MV-4-11 (cell line): ENCODE measurements at places on chromosomes 6 and 20.

GRCh38 chr6:32912951-32913350 is 27.9 kb downstream of the HLA-DMB start:
- no peak for DNase-seq

DNA sequence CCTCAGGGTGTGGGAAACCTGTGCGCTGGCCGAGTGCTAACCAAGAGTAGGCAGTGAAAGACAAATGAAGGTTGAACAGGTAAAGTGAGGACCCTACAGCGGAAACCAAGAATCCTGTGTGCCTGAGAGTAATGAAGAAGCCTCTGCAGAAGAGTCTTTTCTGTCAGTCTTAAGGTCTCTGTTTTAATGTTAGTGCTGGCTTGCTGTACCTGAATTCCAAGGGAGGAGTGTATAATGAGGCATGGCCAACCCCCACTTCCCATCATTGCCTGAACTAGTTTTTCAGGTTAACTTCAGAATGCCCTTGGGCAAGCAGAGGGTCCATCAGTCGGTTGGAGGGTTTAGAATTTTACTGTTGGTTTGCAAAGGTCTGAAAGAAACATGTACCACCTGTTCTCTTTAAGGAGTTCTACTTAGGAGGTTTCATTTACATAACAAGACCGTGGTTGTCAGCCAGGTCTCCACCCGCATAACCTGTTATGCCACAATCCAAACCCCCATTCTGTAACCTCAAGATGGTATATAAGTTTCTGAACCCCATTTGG is 589 bp upstream of the PDCD2 start:
- DNase-seq: no peak

- DNase-seq: no peak
Observed at GRCh38 chr6:44177691-44178423, 19.2 kb downstream of the CAPN11 start.

DNA sequence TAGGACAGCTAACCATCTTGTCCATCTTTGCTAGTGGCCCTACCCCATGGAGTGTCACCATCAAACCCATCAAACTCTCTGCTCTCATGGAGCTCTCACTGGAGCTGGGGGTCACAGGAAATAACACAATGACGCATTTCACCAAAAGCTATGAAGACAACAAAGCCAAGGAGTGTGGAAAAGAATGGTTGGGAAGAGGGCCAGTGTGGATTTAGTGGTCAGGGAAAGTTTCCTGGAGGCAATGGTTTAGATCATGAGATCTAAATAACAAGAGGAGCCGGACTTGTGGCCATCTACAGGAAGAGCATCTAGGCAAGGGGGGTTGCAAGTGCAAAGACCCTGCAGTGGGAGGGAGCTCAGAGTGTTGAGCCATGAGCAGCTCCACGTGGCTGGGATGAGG is 189.5 kb downstream of the BMP7 start:
- DNase-seq: no peak

- DNase-seq: no peak
Observed at GRCh38 chr20:45345104-45345936, 2.9 kb downstream of the SDC4 start.

GRCh38 chr6:75800133-75800532 is 51.1 kb downstream of the MYO6 start:
- DNase-seq: no peak

DNA sequence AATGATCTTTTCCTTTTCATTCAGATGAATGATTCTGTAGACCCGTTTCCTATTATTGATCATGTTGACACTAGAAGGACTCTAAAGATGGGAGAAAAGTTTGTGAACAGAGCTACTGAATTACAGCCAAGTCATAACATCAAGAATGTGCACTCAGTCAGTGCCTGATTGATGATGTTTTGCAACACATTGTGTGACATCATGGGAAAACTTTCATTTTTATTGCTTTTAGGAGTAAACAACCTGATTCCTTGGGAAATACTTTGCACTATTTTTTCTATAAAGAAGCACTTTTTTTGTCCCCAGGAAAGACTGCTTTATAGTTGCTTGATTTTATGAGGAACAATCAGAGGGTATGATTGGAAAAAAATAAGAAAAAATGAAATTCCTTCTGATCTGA is 383.8 kb upstream of the JAG1 start:
- no peak for DNase-seq

DNA sequence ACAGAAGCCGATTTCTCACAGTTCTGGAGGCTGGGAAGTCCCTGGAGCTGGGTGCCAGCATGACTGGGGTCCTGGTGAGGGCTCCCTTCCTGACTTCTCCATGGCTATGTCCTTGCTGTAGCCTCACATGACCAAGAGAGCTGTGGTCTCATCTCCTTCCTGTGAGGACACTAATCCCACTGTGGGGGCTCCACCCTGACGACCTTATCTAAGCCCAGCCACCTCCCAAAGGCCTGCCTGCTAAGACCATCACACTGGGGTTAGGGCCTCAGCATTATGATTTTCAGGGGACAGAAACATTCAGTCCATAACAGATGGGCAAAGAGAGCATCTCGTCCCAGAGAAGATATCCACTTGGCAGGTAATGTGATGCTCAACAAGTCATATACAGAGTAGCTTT is 16.8 kb downstream of the RPP40 start:
- no peak for DNase-seq

DNA sequence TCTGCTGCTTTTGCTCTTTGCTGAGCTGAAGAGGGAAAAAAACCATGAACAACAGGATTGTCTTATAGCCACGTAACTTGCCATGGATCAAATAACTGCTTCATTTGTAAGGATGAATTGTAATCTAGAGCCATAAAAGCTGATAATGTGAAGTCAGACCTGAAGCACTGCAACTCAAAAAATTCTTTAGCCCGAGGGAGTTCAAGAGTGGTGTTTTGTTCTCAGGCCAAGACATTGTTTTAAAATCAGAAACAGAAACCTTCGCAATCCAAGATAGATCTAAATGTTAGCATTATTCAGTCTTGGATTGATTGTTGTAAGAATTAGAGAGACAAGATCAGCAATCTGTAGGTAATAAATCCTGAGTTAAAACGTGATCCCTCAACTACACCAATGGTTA is at the start of gene TRAPPC3L:
TSS of gene TRAPPC3L (minus strand) at position 34 of the 400 bp plus-strand sequence. CDS start 170 bp downstream, outside the sequence.
- DNase-seq: no peak

DNA sequence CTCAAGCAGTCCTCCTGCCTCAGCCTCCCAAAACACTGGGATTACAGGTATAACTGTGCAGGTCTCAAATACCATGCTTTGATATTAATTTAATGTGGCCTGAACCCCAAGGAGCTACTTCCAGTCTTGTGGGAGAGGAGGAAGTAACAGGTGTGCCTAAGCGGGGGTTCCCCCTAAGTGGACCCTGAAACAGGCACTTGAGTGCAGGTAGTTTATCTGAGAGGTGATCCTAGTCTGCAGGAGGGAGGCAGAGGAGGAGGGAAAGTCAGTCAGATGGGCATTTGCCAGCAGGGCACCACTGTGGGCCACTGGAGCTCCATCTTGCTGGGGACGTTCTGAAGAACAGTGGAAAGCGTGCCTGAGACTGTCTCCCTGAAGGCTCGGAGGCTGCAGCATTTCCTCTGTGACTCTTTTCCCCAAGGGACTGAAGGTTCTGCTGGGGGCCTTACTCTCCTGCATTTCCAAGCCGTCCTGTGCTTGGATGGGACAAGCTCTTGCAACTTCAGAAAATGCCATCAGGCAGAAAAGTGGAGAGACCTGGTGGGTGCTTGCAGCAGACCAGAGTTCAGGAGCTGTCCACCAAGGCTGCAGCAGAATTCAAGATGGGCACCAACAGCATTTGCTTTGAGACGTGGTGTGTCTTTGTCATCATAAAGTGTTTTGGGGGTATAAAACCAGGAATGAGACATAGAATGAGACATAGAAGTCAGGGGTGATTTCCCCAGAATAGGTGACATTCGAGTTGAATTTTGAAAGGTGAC is 4.6 kb upstream of the DLGAP4 start:
- DNase-seq: no peak

DNA sequence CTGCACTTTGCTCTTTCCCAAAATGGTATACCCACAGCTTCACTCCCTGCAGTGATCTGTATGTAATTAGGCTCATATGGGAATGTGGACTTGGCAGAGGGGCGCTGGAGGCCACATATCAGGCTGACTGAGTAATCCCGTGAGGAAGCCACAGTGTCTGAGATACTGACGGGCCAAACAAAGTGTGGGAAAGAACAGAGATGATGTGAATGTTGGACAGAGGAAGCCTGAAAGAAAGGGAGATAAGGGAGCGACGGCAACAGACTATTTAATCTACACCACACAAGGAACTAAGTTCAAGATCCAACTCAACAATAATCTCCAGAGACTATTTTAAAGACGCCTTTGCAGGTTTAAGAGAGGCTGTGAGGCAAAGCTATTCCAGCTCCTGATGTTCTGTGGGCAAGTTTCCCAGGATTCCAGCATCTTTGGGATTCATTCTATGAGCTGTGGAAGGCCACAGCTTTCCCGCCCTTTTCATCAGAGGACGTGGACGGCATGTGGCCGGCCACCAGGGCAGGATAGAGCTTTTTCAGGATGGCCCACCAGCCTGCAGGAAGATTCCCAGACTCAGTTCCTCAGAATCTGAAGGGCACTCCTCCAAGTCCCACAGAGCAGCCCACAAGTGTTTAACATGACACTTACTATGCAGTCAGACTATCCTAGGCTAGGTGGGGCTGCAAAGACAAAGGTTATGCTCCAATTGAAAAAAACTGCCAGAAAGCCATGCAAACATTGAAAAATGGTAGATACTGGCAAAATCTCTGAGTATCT is 237.5 kb downstream of the ATXN1 start:
- no peak for DNase-seq

GRCh38 chr6:106022801-106023200 is 63.3 kb upstream of the PRDM1 start:
- no peak for DNase-seq

- DNase-seq: no peak
Observed at GRCh38 chr6:106220485-106220884, 105.1 kb downstream of the ATG5 start.

DNA sequence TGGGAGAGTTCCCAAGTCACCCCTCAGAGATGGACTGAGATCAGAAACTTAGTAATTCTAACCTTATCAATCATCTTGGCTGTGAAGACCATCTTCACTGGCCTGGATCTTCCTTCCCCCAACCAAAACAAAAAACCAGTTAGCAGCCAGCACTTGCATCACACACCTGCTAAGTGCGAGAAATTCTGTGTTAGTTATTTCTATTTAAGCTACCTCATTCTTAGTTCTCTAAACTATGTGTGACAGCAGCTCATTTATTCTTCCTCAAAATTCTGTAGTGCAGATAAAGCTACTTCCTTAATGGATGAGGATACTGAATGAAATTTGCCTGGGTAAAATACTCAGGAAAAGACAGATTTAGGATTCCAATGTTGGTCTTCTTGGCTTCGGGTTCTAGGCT is 18.2 kb upstream of the TAGAP start:
- DNase-seq: peak; percentile 75

DNA sequence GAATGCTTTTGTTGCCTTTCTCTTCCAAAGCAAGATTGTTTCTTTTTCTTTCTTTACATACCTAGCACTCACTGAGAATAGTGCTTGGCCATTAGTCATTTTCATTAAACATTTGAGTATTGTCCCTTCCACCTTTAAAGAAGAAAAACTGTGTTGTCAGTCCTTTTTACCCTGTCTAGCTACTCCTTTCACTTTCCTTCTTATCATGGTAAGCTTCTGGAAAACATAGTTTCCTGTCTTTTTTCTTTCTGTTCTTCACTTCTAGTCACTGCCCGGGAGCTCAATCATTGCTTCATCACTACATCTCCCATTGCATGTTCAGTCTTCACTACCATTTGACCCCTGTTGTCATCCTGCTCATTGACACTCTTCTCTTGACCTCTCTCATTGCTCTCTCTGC is 12.1 kb downstream of the VAPB start:
- DNase-seq: no peak

DNA sequence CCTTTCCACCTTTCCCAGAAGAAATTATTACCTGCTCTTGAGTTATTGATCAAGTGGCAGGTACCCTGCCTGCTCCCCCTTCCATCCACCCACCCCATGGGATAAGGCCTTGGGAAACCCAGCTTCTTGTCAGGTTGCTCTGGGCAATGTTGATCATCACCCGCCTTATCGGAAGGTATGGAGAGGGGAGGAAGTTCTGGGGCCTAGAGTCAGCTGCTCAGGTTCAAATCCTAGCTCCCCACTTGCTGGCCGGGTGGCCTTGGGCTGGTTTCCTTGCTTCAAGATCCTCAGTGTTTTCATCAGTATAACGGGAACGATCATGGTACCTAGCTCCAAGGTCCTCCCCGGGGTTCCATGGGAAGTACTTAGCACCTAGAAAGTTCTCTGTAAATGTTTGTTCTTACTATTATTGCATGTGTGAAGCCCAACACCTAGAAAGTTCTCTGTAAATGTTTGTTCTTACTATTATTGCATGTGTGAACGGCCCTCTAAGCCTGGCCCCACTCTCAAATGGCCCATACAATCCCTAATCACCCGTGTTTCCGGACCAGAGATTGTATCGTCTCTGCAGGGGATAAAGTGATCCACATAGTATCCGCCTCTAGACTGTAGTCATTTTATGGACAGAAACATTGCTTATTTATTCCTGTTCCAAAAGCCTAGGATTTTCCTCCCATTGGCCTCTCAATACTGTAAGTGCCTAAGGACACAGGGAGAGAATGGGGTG is 1.1 kb upstream of the PREX1 start:
- no peak for DNase-seq

DNA sequence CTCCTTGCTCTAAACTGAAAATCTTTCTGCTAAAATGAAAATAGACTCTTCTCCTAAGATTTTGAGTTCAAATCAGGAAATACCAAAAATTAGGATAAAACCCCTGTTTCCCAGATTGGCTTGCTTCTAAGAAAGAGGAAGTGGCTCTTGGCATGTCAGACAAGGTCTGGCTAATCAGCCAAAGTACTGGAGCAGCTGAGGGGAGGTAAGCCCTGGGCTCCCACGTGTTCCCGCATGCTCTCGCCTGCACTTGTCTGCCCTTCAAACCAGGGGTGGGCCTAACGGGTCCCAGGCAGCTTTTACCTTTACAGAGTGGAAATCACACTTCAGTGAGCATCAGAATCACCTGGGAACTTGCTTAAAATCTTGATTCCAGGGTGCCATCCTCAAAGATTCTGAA is 43.2 kb upstream of the GABRR1 start:
- peak; percentile 87 for DNase-seq

GRCh38 chr20:57395111-57395966 is 4.1 kb downstream of the RBM38 start:
- DNase-seq: no peak

GRCh38 chr6:56772737-56773184 is 130.1 kb upstream of the DST start:
- no peak for DNase-seq

GRCh38 chr6:139547122-139547776 is 172.8 kb upstream of the CITED2 start:
- DNase-seq: peak; percentile 59

- no peak for DNase-seq
Observed at GRCh38 chr6:26187292-26187691, 100.1 kb downstream of the HFE start.

- DNase-seq: no peak
Observed at GRCh38 chr6:114342826-114343781, at the start of gene HS3ST5. Gene HS3ST5 (minus strand): TSS chr6:114343023. CDS start chr6:114062845, 280,178 bp downstream.

GRCh38 chr20:46802722-46803121 is 91.9 kb upstream of the EYA2 start:
- no peak for DNase-seq

- DNase-seq: no peak
Observed at GRCh38 chr6:8174571-8174970, 72.2 kb upstream of the EEF1E1 start.

- no peak for DNase-seq
Observed at GRCh38 chr6:100320686-100321085, 144.0 kb downstream of the SIM1 start.
